ENCODE measurements at places on chromosomes 2 and 18.

DNA sequence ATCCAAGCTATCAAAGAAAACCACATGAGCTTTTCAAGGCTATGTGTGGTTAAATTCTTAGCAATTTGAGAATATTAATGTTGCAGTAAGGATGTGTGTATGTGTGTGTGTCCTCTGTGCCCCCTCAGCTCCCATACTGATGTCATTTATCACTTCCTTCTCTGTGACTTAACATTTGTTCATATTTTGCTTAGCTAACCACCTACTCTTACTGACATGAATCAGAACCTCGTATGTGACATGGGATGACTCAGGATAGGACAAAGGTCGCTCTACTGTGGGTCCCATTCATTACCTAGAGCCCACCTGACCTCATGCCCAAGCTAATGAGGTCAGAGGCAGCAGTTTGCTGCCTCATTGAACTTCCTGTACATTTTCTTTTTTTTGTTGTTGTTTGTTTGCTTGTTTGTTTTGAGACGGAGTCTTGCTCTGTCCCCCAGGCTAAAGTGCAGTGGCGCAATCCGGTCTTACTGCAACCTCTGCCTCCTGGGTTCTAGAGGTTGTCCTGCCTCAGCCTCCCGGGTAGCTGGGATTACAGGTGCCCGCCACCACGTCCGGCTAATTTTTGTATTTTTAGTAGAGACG lies 36.3 kb downstream of the MOGAT1 start:
- no peak overlapping the region for H3K4me3 ChIP-seq
- DNase-seq = no peak
- no peaks in the 10 kb centered on the region for H3K36me3 ChIP-seq
- H3K27me3 ChIP-seq = no peaks in the 10 kb centered on the region
- H3K4me1 ChIP-seq = peaks cover 24% of the 10 kb centered on the region

- no peak overlapping the region for H3K27ac ChIP-seq
- no peak overlapping the region for H3K4me3 ChIP-seq
- H3K27me3 ChIP-seq = no peaks in the 10 kb centered on the region
- no peaks in the 10 kb centered on the region for H3K36me3 ChIP-seq
- DNase-seq = no peak
Observed at GRCh38 chr18:61628085-61628484, 264.7 kb downstream of the RNF152 start.

DNA sequence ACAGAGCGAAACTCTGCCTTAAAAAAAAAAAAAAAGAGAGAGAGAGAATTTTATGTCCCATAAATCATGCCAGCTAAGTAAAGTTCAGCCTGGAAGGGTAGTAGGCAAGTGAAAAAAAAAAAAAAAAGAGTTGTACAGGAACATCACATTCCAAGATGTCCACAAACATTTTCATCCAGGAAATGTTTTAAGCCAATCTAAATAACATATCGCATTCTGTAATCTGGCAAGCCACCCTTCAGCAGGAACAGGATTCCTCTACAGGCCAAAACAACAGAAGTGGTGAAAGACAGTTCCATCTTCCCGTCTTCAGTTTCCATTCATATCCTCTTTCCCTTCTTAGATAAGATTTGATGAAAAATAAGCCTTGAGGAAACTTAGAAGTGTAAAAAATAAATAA lies 1108.1 kb upstream of the DDX18 start:
- no peaks in the 10 kb centered on the region for H3K4me1 ChIP-seq
- no peak overlapping the region for H3K27ac ChIP-seq
- H3K4me3 ChIP-seq = no peak overlapping the region
- H3K27me3 ChIP-seq = no peaks in the 10 kb centered on the region

DNA sequence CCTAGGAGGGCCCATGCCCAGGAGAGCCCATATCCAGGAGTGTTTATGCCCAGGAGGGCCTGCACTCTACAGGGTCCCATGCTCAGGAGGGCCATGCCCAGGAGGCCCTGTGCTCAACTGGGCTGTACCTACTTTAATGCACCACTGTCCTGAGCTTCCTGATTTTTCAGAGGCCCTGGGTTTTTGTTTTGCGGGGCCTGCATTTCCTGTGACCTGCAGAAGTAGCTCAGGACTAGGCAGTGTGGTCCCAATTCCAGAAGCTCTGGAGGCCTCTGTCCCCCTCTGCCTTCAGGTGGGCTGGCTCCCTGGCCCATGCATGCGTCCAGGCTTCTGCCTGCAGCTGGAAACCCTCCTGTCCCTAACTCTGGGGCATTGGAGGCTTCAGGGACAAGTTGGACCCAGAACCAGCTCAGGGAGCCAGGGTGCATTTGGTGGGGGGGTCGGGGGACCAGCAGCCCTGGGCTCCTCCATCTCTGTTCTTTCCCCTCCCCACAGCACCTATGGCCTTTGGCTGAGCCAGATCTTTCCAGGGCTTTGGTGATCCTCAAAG lies 10.8 kb downstream of the GPR35 start:
- H3K27ac ChIP-seq = no peak overlapping the region
- no peaks in the 10 kb centered on the region for H3K27me3 ChIP-seq
- no peak for DNase-seq

DNA sequence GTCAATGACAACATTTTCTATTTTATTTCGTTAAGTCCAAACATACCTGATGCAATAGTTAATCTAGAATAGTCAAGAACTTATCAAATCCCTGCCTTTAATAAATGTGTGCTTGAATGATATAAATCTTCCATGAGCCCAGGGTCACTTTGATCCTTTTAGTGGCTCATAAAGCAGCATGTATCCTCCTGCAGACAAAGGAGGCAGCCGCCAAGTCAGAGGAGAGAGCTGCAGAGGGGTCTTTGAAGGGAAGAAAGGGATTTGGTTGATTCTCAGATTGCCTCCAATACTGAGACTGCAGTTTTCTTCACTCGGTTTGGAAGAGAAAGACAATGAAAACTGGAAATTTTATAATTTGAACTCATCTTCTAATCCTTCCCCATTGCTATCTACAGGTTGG lies 378.4 kb upstream of the PIK3C3 start:
- H3K4me3 ChIP-seq = no peak overlapping the region
- no peaks in the 10 kb centered on the region for H3K27me3 ChIP-seq
- H3K4me1 ChIP-seq = no peaks in the 10 kb centered on the region
- H3K36me3 ChIP-seq = no peaks in the 10 kb centered on the region

GRCh38 chr2:188315750-188316149 lies 24.1 kb downstream of the GULP1 start:
- no peaks in the 10 kb centered on the region for H3K36me3 ChIP-seq
- no peak overlapping the region for H3K27ac ChIP-seq
- H3K4me1 ChIP-seq = no peaks in the 10 kb centered on the region
- no peaks in the 10 kb centered on the region for H3K27me3 ChIP-seq
- DNase-seq = no peak
- no peak overlapping the region for H3K4me3 ChIP-seq

DNA sequence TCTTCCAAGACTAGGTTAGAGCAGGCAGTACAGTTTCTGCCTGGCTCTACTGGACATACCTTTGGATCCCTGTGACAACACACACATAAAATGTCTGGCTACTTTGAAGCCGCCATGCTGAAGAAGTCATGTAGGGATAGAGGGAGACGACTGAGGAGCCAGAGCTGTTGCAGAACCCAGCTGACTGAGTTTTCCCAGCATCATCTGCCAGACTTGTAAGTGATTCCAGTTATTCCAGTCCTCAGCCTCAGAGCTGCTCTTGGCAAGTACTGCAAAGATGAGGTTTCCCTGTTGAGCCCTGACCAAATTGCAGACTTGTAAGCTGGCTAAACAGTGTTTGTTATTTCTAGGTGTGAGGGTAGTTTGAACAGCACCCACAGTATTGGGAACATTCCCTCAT lies 31.5 kb upstream of the TSPYL6 start:
- DNase-seq = no peak
- no peak overlapping the region for H3K4me3 ChIP-seq
- no peaks in the 10 kb centered on the region for H3K36me3 ChIP-seq

GRCh38 chr2:18750672-18751554 lies 161.5 kb upstream of the NT5C1B start:
- H3K36me3 ChIP-seq = no peaks in the 10 kb centered on the region

- no peak overlapping the region for H3K4me3 ChIP-seq
- H3K4me1 ChIP-seq = no peaks in the 10 kb centered on the region
- H3K27me3 ChIP-seq = no peaks in the 10 kb centered on the region
Observed at GRCh38 chr2:54772531-54772930, 49.1 kb downstream of the EML6 start.

DNA sequence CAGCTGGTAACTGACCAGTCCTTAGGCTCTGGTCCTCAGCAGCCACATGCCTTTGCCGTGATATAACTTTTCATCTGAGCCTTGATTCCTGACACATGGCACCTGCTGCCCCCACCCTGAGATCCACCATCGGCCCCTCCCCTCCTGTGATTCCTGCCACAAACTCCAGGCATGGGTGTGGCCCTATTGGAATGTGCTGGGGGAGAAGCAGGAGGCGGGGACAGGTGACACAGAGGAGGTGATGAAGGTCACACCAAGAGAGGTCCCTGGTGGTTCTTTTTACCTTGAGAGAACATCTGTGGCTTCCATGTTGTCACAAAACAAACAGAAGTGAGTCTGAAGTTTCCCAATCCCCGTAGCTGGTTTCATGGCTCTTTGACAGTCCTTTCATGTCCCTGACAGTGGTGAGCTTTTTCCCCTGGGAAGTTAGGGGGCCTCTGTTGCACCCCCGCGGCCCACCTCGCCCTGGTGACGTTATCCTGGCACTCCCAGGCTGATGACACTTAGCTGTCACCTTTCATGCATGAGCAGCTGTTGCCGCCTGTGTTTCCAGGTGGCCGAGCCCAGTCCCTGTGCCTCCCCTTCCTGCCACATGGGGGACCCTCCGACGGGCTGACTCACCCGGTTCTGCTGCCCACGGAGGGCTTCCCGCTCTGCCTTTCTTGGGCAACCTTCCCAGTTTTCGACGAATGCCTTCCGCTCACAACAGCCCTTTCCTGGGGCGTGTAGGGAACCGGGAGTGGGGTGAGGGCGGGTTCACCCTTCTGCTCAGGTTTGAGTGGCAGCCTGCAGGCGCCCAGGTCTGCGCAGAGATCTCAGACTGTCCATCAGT lies 66.3 kb upstream of the GLI2 start:
- no peaks in the 10 kb centered on the region for H3K27me3 ChIP-seq
- H3K36me3 ChIP-seq = no peaks in the 10 kb centered on the region
- H3K4me1 ChIP-seq = no peaks in the 10 kb centered on the region
- DNase-seq = no peak

DNA sequence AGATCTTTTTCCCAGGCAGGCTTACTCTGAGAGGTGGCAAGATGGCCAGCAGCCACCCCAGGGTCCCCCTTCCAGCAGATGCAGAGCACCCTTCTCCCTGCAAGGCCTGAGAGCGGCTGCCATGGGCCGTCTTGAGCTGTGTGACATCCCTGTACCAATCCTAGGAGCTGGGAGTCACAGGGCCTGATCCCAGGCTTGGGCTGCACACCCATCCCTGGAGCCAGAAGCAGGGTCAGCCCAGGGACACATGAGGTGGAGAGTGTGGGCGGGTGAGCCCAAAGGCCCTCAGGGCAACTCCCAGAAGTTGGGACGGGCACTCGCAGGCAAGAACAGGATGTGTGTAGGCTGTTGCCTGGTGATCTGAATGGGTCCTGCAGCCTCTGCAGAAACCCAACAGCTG lies 40.5 kb downstream of the CROCC2 start:
- H3K4me1 ChIP-seq = no peaks in the 10 kb centered on the region
- no peak for DNase-seq
- no peak overlapping the region for H3K4me3 ChIP-seq
- H3K27me3 ChIP-seq = no peaks in the 10 kb centered on the region
- no peak overlapping the region for H3K27ac ChIP-seq

DNA sequence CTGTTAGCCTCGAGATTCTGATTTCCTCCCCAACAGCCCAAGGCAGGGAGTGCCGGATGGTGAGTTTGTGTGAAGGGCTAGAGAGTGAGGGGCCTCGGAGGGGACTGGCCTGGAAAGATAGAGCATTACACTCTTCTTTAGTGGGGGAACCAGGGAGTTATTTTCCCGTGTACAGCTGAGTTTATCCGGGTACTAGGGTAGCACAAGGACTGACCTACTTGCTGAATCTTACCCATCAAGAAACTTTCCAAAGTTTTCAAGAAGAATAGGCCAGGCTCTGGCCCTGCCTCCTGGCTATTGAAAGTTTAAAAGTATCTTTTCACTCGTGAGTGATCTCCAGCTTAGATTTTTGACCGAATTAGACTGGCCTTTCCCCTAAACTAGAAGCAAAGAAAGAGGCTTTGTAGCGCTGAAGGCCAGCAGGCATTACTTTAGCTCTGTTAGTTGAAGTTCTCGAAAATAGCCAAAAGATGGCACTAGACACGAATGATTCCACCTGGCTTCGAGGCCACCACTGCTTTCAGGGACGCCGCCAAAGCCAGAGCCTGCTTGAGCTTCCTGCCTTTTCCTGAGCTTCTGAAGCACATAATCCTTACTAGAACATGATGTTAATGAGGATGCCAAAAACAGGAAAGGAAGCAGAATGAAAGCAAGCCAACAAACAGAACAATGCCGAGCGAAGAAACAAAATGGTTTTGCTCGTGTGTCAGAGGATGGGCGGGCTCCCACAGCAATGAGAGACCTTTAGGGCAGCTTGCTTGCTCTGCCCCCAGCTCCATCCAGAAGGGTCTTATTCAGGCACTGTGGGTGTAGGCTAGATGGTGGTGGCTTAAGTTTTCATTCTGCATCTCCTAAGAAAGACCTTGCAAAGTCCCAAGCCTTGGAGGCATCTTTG lies 55.8 kb downstream of the TSN start:
- no peaks in the 10 kb centered on the region for H3K4me1 ChIP-seq
- H3K36me3 ChIP-seq = no peaks in the 10 kb centered on the region
- H3K27ac ChIP-seq = no peak overlapping the region
- peaks cover 2% of the 10 kb centered on the region for H3K27me3 ChIP-seq
- no peak overlapping the region for H3K4me3 ChIP-seq

DNA sequence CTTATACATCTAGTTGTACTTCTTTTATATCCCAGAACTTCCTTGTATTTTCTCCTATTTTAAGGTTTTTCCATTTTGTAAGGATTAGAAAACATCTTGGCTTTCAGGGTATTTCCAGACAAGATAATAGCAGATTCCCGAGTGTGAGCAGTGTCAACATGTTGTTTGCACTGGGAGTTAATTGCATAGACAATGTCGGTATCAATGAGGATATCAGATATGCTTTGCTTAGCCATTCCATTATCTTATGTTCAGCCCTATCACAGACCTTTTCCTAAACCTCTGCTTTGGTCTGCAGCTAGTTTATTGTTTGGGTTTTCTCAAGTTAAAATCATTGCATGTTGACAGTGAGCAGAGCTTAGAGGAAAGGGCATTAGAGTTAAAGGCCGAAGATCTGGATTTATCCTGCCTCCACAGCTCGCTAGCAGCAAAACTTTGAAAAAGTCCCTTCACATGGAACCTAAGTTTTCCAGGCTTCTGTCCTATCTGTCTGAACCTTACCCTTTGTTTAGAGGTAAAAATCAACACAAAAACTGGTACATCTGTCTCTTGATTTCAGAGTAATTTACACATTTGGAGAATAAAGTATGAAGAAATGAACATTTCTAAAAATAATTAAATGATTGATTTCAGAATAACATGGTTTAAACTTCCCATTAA lies 355.4 kb downstream of the KIAA1328 start:
- no peak overlapping the region for H3K27ac ChIP-seq
- no peaks in the 10 kb centered on the region for H3K4me1 ChIP-seq
- H3K27me3 ChIP-seq = no peaks in the 10 kb centered on the region
- no peak for DNase-seq
- no peaks in the 10 kb centered on the region for H3K36me3 ChIP-seq
- no peak overlapping the region for H3K4me3 ChIP-seq

All from thymus (tissue), 14 donors.